ENCODE measurements at places on chromosomes 3 and 15. TPM values are rescaled to one million over a fixed set of nuclear protein-coding genes. Genes with fewer than 3 reads are reported as not detected.

DNA sequence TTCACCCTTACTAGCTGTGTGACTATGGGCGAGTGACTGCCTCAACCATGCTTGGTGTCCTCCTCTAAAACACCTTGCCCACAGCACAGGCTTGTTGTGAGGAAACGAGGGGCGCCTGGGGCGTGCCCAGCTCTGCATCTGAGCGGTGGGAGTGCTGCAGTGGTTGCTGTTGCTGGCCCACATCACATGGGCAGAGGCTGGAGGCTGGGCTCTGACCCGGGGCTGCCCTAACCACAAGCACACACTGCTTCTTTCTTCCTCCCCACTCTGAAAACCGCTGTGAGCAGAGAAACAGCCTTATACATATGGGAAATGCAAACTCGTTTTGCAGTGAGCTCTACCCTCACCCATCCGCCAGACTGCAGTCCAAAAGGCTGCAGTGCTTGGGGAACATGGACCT lies 74.8 kb upstream of the RPL32 start:
- H3K4me3 ChIP-seq, result no peak overlapping the region
- H3K36me3 ChIP-seq, result no peaks in the 10 kb centered on the region
- no peaks in the 10 kb centered on the region for H3K4me1 ChIP-seq
- no peak overlapping the region for H3K27ac ChIP-seq
- no peak for DNase-seq
- no peaks in the 10 kb centered on the region for H3K27me3 ChIP-seq

C3orf85 gene
- not detected for total RNA-seq

GRCh38 chr15:27861171-27861570 lies 237.9 kb downstream of the OCA2 start:
- peaks cover 5% of the 10 kb centered on the region for H3K36me3 ChIP-seq
- DNase-seq, result no peak
- H3K27ac ChIP-seq, result no peak overlapping the region
- no peak overlapping the region for H3K4me3 ChIP-seq

DNA sequence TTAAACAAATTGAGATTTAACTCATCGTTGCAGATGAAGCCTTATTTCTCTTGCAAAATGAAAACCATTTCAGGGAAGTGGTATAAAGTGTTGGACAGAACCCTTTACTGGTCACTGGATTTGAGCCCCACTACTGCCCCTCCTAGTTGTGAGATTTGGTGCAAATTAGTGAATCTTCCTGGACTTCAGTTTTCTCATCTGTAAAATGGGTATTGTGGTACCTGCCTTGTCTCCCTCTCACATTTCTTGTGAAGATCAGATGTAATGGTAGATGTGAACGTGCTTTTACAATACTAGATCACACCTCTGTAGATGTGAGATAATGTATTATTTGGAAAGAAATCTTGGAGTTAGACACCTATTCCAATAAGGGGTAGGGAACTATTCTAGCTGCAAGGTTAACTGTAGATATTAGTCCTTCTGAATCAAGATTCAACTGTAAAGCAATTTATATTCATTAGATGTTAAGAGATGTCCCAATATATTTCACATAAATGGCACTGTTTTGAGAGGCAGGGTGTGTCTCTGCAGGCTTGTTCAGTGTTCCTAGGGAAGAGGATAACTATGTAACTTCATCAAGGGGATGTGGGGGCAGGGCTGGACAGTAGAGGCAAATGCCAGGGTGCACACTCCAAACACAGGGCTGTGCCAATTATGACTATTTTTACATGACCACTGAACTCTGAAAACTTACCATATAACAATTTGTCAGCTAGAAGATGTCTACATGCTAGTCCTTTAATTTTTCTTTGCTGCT lies 112.4 kb upstream of the PFN2 start:
- H3K4me1 ChIP-seq, result peaks cover 62% of the 10 kb centered on the region
- H3K27ac ChIP-seq, result peak overlapping the region; percentile 85
- no peak for DNase-seq
- H3K4me3 ChIP-seq, result peak overlapping the region; percentile 86
- H3K36me3 ChIP-seq, result no peaks in the 10 kb centered on the region
- H3K27me3 ChIP-seq, result peaks cover 5% of the 10 kb centered on the region

DNA sequence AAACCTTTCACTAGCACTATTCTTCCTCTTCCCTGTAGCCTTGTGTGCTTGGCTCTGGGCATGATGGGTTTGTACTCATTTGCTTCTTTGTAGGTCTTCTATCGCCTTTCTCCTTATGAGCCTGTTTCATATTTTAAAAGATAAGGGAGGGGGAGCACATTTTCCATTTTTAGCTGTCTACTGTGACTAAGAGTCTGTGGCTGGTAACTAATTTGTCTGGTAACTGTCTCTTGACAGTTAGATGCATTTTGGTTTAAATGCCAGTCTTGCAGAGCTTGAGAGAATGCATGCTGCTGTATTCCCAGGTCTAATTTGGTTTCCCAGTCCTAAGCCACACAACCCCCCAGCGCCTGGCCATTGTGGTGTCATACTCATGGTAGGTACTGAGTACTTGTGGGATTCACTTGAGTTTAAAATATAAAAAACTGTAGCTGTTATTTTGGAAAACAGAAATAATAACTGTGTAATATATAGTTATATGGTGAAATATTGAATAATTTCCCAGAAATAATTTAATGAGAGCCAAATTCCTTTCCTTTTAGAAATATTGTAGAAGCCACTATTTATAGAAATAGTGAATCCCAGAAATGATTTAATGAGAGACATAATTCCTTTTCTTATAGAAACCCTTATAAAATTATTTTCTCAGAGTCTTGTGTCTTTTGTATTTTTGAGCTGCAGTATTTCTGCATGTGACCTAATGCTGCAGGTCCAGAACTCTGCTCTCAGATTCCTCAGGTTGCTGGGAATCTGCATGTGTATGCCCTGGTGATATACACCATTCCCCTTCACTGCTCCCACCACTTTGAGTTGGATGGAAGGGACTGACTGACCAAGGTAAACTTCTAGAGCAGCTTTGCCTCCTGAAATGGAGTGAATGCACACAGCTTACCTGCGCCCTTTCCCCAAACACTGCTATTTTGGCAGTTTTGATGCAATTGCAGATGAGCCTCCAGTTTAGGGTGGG lies 13.9 kb upstream of the GPR171 start:
- peak; percentile 41 for DNase-seq
- peak overlapping the region; percentile 38 for H3K27ac ChIP-seq
- H3K36me3 ChIP-seq, result peaks cover 17% of the 10 kb centered on the region

GRCh38 chr15:69451951-69452691 lies 497 bp upstream of the RPLP1 start:
- peak overlapping the region; percentile 96 for H3K27ac ChIP-seq
- peaks cover 5% of the 10 kb centered on the region for H3K27me3 ChIP-seq
- peak overlapping the region; percentile 98 for H3K4me3 ChIP-seq
- peak; percentile 30 for DNase-seq
- H3K36me3 ChIP-seq, result peaks cover 46% of the 10 kb centered on the region

CYP1A2 gene
- not detected for total RNA-seq

RHOV gene
- 0.41 TPM for total RNA-seq

ASB14 gene
- total RNA-seq, result not detected

CAPN3 gene
- total RNA-seq, result 1.4 TPM

- no peak for DNase-seq
- no peaks in the 10 kb centered on the region for H3K4me1 ChIP-seq
- H3K36me3 ChIP-seq, result no peaks in the 10 kb centered on the region
- peaks cover 9% of the 10 kb centered on the region for H3K27me3 ChIP-seq
- H3K4me3 ChIP-seq, result no peak overlapping the region
These were observed 30.7 kb upstream of the PPM1L start for GRCh38 chr3:160725338-160725737.

ZKSCAN7 gene
- 0.99 TPM for total RNA-seq

- H3K27me3 ChIP-seq, result peaks cover 2% of the 10 kb centered on the region
- DNase-seq, result no peak
- H3K4me1 ChIP-seq, result peaks cover 82% of the 10 kb centered on the region
- peak overlapping the region; percentile 56 for H3K27ac ChIP-seq
These were observed 2.9 kb downstream of the XPC start for GRCh38 chr3:14175383-14176037.

PCOLCE2 gene
- total RNA-seq, result 2.2 TPM

GRCh38 chr3:124569761-124570160 lies 160.5 kb upstream of the UMPS start:
- no peak for DNase-seq
- no peak overlapping the region for H3K27ac ChIP-seq
- H3K27me3 ChIP-seq, result peaks cover 11% of the 10 kb centered on the region

SPRED1 gene
- 39.9 TPM for total RNA-seq

SIDT1 gene
- total RNA-seq, result not detected

DNA sequence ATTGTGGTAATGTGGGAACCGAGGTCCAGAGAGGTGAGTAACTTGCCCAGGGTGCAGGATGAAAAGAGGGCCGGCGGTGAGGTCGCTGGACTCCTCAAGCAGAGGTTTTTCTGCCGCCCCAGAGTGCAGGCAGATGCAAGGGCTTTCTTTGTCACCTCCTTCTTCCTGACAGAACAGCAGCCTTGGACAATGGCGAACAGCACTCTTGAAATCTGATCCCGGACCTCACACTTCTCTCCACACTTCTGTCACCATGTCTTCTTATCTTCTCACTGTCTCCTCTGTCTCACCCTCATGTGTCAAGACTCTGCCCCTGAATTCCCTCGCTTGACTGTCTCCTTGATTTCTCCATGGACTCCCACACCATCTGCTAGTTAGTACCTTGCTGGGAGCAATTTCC lies 15.4 kb upstream of the VPS8 start:
- no peaks in the 10 kb centered on the region for H3K36me3 ChIP-seq
- no peak overlapping the region for H3K4me3 ChIP-seq

- no peak for DNase-seq
- H3K27ac ChIP-seq, result no peak overlapping the region
- no peaks in the 10 kb centered on the region for H3K4me1 ChIP-seq
- H3K36me3 ChIP-seq, result no peaks in the 10 kb centered on the region
- peaks cover 1% of the 10 kb centered on the region for H3K27me3 ChIP-seq
- H3K4me3 ChIP-seq, result no peak overlapping the region
These were observed 38.4 kb upstream of the ST8SIA2 start for GRCh38 chr15:92355307-92355706.

DNA sequence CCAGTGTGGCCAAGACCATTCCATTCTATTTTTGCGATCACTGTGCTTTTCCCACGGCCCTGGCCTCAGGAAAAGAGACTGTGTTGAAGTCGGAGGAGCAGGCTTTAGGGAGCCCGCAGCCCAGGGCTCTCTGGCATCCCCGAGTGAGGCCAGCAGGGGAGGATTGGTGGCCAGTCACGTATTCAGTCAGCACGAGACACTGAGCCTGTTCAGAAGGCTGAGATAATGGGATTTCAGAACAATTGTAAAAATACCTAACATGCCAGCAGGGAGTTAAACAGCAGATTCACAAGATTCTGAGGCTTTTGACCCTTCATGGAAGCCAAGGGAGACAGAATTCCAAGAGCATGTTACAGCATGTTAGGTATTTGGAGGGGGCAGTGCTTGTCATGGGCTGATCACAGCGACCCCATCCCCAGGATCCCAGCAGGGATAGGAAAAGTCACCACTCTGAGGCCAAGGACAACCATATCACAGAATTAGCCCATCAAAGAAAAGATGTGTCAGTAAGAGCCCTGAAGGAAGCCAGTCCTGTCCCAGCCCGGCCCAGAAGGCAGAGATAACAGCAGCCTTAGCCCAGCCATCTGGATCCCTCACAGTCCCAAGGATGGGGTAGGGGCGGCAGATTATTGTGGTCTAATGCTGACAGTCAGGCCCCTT lies 40.6 kb downstream of the AMOTL2 start:
- peaks cover 93% of the 10 kb centered on the region for H3K4me1 ChIP-seq
- DNase-seq, result peak; percentile 92
- H3K27ac ChIP-seq, result peak overlapping the region; percentile 83
- H3K36me3 ChIP-seq, result no peaks in the 10 kb centered on the region
- peak overlapping the region; percentile 77 for H3K4me3 ChIP-seq

- no peaks in the 10 kb centered on the region for H3K36me3 ChIP-seq
- H3K4me1 ChIP-seq, result peaks cover 11% of the 10 kb centered on the region
- H3K4me3 ChIP-seq, result peak overlapping the region; percentile 57
- no peak overlapping the region for H3K27ac ChIP-seq
These were observed 452 bp upstream of the SV2B start for GRCh38 chr15:91099616-91099994.

GRCh38 chr3:38021196-38021595 lies 8.2 kb downstream of the PLCD1 start:
- H3K4me1 ChIP-seq, result peaks cover 20% of the 10 kb centered on the region
- no peak overlapping the region for H3K4me3 ChIP-seq
- no peaks in the 10 kb centered on the region for H3K27me3 ChIP-seq
- DNase-seq, result no peak
- H3K27ac ChIP-seq, result no peak overlapping the region

CLDN11 gene
- total RNA-seq, result 3.8 TPM

- peaks cover 29% of the 10 kb centered on the region for H3K4me1 ChIP-seq
- peaks cover 3% of the 10 kb centered on the region for H3K27me3 ChIP-seq
- no peak overlapping the region for H3K4me3 ChIP-seq
- peak overlapping the region; percentile 65 for H3K27ac ChIP-seq
- peak; percentile 73 for DNase-seq
- H3K36me3 ChIP-seq, result no peaks in the 10 kb centered on the region
These were observed 20.5 kb downstream of the TM4SF4 start for GRCh38 chr3:149494759-149495580.

ADGRG7 gene
- total RNA-seq, result not detected

PPARG gene
- total RNA-seq, result 3.7 TPM

GLDN gene
- total RNA-seq, result not detected

STRC gene
- total RNA-seq, result not detected

GRCh38 chr3:65027335-65027734 lies 339.5 kb upstream of the ADAMTS9 start:
- no peak overlapping the region for H3K27ac ChIP-seq
- H3K36me3 ChIP-seq, result no peaks in the 10 kb centered on the region
- peaks cover 5% of the 10 kb centered on the region for H3K27me3 ChIP-seq

TPRA1 gene
- total RNA-seq, result 43.5 TPM

CHDH gene
- not detected for total RNA-seq

- H3K36me3 ChIP-seq, result no peaks in the 10 kb centered on the region
- H3K4me1 ChIP-seq, result peaks cover 24% of the 10 kb centered on the region
These were observed 2.8 kb downstream of the OCA2 start for GRCh38 chr15:28096411-28096669.

- H3K36me3 ChIP-seq, result no peaks in the 10 kb centered on the region
- H3K27ac ChIP-seq, result no peak overlapping the region
- no peak overlapping the region for H3K4me3 ChIP-seq
- H3K27me3 ChIP-seq, result peaks cover 17% of the 10 kb centered on the region
These were observed 118.5 kb upstream of the WNT5A start for GRCh38 chr3:55605443-55606236.

C2CD4A gene
- total RNA-seq, result not detected

PARP15 gene
- not detected for total RNA-seq

- no peaks in the 10 kb centered on the region for H3K27me3 ChIP-seq
- no peak overlapping the region for H3K27ac ChIP-seq
- peaks cover 21% of the 10 kb centered on the region for H3K36me3 ChIP-seq
- no peak for DNase-seq
These were observed 414.6 kb downstream of the FOXP1 start for GRCh38 chr3:71168880-71169411.

FETUB gene
- total RNA-seq, result not detected

- no peak for DNase-seq
- peaks cover 5% of the 10 kb centered on the region for H3K4me1 ChIP-seq
- no peaks in the 10 kb centered on the region for H3K27me3 ChIP-seq
- H3K27ac ChIP-seq, result no peak overlapping the region
- no peak overlapping the region for H3K4me3 ChIP-seq
These were observed 177.2 kb downstream of the XXYLT1 start for GRCh38 chr3:195093731-195094130.

All from HFFc6 (cell line).